Stimulated activated CD8-positive, alpha-beta memory T cell treated with anti-CD3 and anti-CD28 coated beads, Interleukin-4, amount 100 ng/mL, for 1 hour (primary cell): ENCODE measurements at places on chromosomes 16 and 17.

DNA sequence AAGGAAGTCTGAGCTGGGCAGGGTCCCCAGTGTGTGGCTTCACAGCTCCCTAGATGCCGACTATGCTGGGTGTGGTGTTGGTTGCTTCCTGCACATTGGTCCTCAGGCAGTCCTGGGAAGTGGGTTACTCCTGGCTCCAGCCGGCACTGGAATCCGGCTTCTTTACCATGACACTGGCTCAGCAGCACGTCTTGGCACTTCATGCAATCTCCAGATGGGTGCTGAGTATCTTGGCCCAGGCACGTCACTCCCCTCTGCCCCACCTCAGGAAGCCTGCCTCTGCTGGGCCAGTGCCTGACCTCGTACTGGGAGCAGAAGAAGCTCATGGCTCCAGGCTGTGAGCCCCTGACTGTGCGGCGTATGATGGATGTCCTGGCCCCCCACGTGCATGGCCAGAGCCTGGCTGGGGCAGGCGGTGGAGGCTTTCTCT lies 24.5 kb downstream of the FCSK start:
- no peak for DNase-seq

DNA sequence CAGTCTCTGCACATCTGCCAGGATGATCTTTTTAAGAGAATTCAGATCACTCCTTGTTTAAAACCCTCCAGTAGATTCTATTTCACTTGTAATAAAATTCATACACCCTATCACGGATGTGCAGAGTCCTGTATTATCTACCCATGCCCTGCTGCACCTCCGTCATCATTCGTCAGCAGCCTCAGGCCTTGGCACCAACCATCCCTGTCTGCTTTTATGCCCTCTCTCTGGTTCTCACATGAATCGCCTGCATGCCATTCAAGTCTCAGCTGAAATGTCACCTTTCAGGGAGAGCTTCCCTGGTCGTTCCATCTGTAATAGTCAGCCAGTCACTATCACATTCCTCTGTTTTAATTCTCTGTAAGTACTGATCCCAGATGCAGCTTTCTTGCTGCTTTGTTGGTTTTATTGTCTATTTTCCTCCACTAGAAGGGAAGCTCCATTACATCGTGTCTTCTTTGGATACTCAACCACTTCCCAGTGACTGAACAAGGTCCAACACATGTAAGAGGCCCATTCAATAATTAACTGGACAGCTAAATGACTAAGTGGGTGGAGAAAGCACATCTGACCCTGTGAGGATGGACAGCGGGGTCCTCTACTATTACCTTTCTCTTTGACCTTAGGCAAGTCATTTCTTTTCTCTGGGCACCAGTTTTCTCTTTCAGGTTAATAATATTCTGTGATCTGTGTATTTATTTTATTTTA lies 81.2 kb upstream of the GOT2 start:
- DNase-seq, result no peak

DNA sequence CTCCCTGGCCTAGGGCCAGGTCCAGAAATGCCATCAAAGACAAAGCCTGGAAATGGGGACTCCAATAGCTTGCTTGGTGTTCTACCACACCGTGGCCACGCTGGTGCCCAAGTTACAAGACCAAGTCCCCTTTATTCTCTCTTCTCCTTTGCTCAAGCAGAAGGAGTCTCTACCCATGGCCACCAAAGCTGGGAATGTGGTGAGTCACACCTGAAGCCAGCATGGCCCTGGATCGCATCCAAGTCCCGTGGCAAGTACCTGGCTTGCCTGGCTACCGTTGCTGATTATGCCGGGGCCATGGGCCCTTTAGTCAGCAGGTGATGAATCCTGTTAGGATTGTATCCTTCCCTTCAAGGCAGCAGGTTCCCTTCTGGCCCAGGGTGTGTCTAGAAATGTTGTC lies 260.0 kb downstream of the HAPSTR1 start:
- DNase-seq, result no peak

- DNase-seq, result no peak
These were observed 16.0 kb downstream of the CEP295NL start for GRCh38 chr17:78886954-78887353.

DNA sequence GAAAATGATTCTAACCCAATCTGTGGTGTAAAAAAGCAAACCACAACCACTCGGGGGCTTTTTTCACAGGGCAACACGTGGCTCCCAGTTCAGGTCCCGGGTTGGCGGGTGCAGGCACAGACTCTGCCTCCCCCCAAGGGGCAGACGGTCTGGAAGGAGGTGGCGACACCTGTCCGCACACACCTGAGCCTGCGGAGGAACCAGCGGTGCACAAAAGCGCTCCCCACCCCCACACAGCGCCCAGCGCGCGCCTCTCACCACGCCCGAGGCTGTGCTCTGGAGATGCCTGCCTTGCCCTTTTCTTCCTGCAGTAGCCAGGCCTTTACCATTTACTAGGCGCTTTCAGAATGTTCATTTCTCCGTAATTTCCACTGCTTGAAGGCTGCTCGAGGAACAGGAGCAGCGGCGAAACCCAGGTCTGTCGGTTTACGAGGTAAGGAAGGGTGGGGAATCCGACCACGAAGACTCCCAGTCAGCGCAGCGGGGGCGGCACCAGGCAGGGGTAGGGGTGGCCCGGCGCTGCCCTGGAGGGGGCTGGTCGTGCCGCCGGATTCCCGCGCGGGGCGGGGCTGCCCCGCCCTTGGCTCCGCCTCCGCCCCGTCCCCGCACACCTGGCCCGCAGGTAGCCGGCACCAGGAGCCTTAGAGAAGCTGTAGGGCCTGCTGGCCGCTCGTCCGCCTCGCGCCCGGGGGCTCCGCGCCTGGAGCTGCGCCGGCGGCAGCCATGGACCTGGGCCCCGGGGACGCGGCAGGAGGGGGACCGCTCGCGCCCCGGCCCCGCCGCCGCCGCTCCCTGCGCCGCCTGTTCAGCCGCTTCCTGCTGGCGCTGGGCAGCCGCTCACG lies at the start of gene USP43:
Gene USP43, plus strand, starts transcription at position 608 of the 842 bp plus-strand sequence. Its CDS starts 116 bp downstream, at position 724.
- no peak for DNase-seq
